ENCODE measurements at places on chromosomes 2 and 18. TPM values are rescaled to one million over a fixed set of nuclear protein-coding genes. Genes with fewer than 3 reads are reported as not detected.

Gene WDR54
- polyA plus RNA-seq: 3.0 TPM

Gene PGAP1
- 1.2 TPM for polyA plus RNA-seq

Gene SERPINB3
- polyA plus RNA-seq: 0.04 TPM

DNA sequence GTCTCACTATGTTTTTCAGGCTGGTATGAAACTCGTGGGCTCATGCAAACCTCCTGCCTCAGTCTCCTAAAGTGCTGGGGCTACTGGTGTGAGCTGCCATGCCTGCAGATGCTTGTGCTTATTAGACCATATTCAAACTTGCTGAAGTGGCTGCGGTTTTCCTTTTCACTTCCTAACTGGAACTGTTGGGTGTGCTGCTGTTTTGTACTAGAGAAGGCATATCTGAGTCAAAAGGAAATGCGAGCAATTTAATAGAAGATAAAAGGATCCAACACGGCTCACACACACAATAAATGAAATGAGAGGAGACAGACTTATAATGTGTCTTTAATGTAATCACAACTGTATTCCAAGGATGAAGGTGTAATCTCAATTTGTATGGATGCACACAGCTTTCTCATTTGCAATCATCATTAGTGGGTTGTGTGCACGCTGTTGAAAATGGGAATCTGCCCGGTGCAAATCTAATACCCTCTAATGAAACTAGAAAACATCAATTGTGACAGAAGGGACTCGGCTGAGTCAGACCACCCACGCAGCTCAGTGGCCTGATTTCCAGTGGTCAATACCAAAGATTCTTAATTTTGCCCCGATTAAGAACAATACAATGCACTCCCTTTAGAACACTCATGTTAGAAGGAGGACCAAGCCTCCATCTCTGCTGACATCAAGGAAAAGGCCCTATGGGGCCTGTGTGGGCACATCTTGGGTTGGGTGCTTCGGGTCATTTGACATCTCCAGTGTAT lies 532.7 kb downstream of the TDRD15 start:
- H3K4me3 ChIP-seq: no peak overlapping the region
- DNase-seq: no peak
- H3K27ac ChIP-seq: no peak overlapping the region
- H3K27me3 ChIP-seq: no peaks in the 10 kb centered on the region
- no peaks in the 10 kb centered on the region for H3K4me1 ChIP-seq

DNA sequence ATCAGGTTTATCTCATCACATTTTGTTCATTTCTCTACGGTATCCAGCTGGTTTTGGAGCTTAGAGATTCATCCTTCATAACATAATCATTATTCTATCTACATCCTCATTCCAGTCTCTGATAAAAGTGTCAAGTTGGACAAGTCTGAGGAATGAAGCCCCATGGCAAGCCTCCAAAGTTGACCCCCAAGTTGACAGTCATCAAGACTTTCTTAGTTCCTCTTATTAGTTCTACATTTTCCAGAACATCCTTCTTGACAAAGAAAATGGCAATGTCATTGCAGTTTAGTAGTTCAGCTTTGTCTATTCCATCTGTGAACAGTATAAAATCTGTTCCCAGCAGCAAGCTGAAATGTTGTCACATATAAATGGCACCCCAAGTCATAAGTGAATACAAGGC lies 4.5 kb upstream of the TMSB10 start:
- no peaks in the 10 kb centered on the region for H3K36me3 ChIP-seq
- no peak for DNase-seq
- H3K4me3 ChIP-seq: no peak overlapping the region
- H3K4me1 ChIP-seq: peaks cover 17% of the 10 kb centered on the region

DNA sequence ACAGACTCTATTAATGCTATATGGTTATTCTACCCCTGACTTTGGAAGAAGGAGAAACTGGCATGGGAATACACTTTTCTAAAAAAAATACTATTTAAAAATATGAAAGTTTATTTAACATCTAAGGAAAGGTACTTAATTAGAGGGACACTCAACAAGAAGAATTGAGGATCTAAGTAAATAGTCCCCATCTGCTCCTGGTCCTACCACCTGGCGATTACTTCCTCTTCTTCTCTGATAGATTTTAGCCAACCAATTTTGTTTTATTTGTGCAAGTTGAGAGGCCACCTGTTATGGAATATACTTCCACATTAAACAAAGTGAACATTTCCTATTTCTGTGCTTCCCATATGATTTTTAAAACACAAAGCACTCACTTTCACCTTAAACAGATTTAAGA lies 111.7 kb downstream of the BCL2 start:
- no peaks in the 10 kb centered on the region for H3K27me3 ChIP-seq
- peaks cover 11% of the 10 kb centered on the region for H3K4me1 ChIP-seq
- no peak for DNase-seq
- H3K36me3 ChIP-seq: no peaks in the 10 kb centered on the region

Gene ITGAV
- 6.9 TPM for polyA plus RNA-seq

Gene B4GALT6
- polyA plus RNA-seq: not detected

Gene ARHGAP28
- 0.23 TPM for polyA plus RNA-seq

Gene CPO
- 0.12 TPM for polyA plus RNA-seq

DNA sequence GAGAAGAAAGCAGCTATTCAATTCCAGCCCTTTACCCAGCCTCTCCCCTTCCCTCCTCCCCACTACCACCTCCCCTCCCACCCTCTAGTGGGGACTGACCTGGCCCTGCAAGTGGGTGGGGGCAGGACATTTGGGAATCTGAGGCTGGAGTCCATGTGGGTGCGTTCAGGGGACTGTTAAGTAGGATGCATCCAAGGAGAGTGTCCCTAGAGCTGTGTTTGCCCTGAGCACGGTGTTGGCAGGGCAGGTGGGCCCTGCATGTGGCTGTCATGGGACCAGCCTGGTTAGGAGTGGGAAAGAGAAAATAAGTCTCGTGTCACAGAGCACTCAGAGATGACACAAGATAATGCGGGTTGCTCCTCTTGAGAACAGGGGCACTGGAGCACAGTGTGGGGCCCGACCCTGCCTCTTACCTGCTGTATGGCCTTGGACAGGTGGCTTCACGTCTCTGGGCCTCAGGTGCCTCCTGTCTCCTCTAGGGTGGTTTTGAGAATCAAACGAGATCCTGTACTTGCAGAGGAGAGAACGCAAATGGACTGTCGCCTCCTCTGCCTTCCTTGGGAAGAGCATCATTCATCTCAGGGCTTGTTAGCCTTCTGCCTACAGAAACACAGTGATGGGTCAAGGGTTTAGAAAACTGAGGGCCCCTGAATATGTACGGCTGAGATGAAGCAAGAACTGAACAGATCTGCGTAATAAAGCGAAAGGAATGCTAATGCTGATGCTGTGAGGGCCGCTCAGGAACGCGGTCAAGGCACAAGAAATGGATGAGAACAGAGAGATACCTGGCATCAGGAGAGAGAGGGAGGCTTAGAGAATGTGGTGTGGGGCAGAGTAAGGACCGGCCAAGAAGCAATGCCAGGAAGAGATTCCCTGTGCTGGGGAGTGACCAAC lies 187.7 kb upstream of the HAAO start:
- no peaks in the 10 kb centered on the region for H3K27me3 ChIP-seq
- H3K36me3 ChIP-seq: no peaks in the 10 kb centered on the region
- no peak overlapping the region for H3K27ac ChIP-seq

DNA sequence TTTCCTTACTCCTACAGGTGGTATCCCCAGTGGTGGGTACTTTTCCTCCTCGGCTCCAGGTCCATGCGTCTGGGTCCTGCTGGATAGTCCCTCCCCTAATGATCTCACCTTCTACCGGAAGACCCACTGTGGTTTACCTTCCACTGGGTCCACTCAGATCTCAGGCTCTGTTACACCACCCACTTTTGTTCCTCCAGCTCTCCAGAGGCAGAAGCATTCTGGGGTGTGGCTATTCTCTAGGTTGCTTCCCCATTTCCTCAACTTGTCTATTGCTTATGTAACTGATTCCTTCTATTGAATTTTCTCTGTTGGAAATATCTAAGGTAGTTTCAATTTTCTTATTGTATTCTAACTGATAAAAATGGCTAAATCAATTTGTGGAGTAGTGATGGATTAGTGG lies 87.6 kb upstream of the GALNT5 start:
- H3K4me3 ChIP-seq: no peak overlapping the region
- H3K27me3 ChIP-seq: no peaks in the 10 kb centered on the region
- peaks cover 17% of the 10 kb centered on the region for H3K4me1 ChIP-seq
- H3K36me3 ChIP-seq: no peaks in the 10 kb centered on the region
- no peak overlapping the region for H3K27ac ChIP-seq
- DNase-seq: no peak

All from sigmoid colon (tissue), 7 donors.